ENCODE measurements at places on chromosomes 6 and 20.

DNA sequence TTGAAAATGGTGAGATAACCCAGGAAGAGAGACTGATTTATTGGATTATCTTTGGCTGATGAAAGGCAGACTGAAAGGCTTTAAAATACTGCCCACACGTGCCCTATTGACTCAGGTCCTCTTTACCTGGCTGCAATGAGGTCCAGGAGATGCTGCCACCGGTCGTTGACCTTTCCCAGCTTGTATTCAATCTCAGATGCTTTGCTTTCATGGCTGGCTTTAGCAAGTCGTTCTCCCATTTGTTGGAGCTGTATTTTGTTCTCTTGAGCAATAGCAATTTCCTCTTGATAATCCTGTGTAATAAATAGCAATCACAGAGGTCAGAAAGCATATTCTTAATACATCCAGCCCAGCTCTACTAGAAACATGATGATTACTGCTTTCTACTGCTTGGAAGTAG is 368.8 kb downstream of the ESR1 start:
- no peak for DNase-seq

DNA sequence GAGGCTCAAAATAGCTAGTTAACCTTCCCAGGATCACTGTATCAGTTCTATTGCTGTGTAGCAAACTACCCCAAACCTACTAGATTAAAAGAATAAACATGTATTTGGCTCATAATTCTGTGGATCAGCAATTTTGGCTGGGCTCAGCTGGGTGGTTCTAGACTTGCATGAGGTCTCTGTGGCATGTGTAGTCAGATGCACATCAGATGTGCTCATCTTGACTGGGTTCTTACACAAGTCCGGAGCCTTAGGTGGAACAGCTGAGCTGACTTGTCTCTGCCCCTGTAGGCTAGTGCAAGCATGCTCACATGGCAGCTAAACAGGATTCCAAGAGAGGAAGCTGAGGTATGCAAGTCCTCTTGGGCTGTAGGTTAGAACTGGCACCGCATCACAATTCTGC is 173.2 kb upstream of the PRND start:
- no peak for DNase-seq

DNA sequence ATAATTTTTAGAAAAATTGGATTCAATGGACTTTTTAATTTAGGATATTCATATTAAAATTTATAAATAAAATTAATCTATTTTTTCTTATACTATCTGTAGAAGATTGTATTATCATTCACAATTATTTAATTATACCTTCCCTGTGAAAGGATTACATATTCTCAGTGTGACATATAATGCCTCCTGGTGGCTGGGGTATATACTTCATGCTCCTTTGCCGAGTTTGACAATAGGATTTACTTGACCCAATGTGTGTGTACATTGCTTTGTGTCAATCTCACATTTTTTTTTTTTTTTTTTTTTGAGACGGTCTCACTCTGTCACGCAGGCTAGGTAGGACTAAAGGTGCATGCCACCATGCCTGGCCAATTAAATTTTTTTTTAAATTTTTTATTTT is 230.0 kb upstream of the CHD6 start:
- no peak for DNase-seq

GRCh38 chr6:148814082-148814790 is 67.4 kb downstream of the UST start:
- no peak for DNase-seq

DNA sequence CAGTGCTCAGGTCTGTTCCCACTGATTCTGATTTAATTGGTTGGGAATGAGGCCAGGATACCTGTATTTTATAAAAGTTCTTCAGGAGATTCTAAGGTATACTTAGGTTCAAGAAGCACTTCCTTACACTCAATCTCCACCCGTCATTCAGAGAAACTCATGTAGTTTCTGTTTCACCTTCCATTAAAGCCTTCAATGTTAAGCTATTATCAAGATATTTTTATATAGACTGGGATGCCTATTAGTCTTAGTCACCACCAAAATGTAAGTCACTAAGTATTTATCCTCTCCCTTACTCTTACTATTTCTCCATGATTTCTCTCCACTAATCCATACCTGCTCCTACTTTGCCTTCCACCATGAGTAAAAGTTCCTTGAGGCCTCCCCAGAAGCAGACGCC is 38.1 kb upstream of the GCLC start:
- no peak for DNase-seq

- no peak for DNase-seq
Measured at GRCh38 chr6:18327626-18328025, 59.5 kb upstream of the RNF144B start.

DNA sequence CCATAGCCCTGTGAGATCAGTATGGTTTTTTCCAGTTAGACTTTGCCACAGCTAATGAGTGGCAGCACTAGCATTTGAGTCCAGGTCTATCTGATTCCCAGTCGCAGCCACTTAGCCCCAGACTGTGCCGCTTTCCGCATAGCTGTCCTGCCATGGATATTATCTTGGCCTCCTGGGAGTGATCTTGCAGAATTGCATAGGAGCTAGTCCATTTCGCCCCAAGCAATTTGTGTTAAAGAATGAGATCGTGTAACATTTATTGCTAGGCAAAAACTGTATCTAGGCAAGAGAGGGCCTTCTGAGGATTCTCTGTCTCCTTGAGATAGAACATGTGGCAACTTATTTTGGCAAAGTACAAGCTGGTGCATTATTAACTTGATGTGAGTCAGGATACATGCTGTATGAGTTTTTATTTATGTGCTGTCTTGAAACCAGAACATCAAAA is 74.2 kb downstream of the EZR start:
- no peak for DNase-seq

All from naive B cell (primary cell).